COLO829 (cell line): ENCODE measurements at places on chromosomes 7 and 10.

GRCh38 chr7:33494474-33494873 is 365.1 kb downstream of the BBS9 start:
- DNase-seq = no peak

DNA sequence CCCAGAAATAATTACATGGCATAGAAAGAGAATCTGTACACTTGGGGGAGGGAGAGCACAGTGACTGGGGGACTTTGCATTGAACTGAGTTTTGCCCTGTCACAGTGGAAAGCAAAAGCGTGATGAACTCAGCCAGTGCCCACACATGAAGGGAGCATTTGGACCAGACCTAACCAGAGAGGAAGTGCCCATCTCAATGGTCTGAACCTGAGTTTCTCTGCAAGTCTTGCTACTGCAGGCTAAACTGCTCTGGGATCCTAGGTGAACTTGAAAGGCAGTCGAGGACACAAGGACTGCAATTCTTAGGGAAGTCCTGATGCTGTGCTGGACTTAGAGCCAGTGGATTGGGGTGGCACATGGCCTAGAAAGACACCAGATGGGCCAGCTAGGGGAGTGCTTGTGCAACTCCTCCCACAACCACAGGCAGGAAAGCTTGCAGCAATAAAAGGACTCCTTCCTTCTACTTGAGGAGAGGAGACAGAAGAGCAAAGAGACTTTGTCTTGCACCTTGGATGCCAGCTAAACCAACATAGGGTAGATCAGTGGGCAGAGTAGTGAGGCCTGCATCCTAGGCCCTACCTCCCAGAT is 259.0 kb downstream of the GRM8 start:
- DNase-seq = no peak

DNA sequence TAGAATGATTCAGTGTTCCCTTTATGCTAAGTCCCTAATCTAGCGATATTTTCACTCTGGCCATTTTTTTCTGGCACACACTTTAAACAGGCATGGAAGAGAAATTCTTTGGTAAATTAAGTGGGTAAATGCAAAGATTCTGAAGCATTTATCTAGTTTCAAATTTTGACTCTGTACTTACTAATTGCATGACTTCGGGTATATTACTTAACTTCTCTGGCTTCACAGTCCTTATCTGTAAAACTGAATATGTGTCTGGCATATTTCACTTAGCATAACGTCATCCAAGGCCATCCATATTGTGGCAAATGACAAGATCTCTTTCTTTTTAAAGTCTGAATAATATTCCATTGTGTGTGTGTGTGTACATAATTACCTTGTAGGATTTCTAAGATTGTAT is 114.5 kb downstream of the MBL2 start:
- no peak for DNase-seq

DNA sequence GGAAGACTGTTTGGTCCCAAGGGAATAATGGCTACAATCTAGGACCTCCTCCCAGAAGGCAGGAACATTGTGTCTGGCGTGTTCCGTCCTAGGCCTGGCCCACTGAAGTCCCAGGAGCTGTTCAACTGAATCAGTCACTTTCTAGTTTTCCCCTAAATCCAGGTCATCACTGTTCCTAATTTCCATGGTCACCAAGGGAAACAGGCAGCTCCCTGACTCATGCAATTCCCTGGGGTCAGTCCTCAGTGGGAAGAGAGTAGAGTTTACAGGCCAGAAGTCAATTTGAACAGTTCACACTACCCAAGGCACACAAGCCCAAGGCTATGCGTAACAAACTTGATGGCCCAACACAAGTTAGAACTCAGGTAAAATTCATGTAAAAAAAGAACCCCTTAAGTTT is 44.0 kb downstream of the CREB3L2 start:
- peak; percentile 60 for DNase-seq

DNA sequence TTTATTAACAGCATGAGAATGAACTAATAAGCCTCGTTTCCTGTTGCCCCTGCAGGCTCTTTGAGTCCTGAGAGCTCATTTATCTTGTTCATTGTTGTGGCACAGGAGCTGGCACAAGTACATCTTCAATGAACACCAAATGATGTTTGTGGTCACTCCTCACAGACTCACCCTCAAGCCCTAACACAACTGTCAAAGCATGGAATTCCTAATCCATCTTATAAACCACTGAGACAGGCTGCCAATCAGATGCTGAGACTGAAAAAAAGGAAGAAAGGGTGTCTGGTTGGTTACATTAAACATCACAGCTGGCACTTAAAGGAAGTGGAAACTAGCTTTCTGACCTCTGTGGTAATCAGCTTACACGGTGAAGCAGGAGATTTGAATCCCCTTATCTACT is 7.7 kb upstream of the CCDC172 start:
- no peak for DNase-seq

DNA sequence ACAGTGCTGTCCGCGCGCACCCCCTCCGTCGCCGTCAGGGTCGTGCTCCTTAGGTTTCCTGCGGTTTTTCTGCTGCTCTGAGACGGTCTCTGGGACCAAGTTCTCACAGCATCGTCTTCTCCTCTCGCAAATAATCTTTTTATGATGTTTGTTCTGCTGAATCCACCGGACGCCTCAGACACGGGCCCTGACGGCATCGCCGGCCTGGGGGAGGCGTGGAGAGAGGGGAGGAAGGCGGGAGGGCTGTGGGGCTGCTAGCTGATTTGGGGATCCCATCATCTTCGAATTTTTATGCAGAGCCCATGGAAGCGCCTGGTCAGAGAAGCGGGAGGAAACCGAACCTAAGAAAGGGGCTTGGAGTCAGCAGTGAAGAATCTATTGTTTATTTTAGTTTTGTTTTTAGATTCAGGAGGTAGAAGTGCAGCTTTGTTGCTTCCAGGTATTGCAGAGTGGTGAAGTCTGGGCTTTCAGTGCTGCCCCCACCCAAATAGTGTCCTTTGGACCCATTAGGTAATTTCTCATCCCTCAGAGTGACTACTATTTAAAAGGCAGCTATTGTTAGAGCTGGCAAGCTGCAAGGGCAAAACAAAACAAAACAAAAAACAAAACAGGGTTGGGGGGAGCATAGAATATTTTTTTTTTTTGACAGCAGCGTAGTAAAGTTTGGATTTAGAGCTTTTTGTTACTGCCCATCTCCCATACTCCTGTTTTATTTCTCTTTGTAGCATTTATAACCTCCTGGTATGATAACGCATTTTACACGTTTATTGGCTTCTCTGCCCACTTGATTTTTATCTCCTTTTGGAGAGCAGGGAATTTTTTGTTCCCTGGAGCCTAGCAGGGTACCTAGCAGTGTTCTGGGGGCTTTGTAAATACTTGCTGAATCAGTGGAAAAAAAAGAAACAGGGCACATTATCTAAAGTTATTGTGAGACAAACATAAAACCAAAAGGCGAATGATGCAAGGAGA is 92.6 kb downstream of the SPAG6 start:
- DNase-seq = no peak

- DNase-seq = no peak
Measured at GRCh38 chr10:92790440-92790839, 57.9 kb upstream of the EXOC6 start.

GRCh38 chr10:96772196-96772595 is 51.9 kb upstream of the PIK3AP1 start:
- no peak for DNase-seq

- peak; percentile 75 for DNase-seq
Measured at GRCh38 chr7:26208040-26208439, 6.5 kb downstream of the CBX3 start.

DNA sequence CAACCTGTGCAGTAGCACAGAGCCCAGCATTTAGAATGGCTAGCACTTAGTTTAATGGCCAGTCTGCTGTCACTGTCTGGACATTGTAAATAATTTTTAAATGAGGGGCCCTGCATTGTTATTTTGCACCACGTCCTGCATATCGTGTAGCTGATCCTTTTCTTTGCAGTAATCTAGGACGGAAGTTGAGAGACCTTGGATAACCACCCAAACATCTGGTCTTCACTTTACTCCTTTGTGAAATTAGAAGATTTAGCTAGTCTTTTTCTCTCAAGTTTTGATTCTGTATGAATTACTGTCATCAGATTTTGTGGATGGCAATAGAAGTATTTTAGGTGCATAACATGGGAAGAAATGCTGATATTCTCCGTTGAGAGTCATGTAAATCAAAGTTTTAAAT is 1.9 kb downstream of the MIOS start:
- no peak for DNase-seq

- DNase-seq = no peak
Measured at GRCh38 chr7:130752424-130752823, 18.4 kb upstream of the KLF14 start.

DNA sequence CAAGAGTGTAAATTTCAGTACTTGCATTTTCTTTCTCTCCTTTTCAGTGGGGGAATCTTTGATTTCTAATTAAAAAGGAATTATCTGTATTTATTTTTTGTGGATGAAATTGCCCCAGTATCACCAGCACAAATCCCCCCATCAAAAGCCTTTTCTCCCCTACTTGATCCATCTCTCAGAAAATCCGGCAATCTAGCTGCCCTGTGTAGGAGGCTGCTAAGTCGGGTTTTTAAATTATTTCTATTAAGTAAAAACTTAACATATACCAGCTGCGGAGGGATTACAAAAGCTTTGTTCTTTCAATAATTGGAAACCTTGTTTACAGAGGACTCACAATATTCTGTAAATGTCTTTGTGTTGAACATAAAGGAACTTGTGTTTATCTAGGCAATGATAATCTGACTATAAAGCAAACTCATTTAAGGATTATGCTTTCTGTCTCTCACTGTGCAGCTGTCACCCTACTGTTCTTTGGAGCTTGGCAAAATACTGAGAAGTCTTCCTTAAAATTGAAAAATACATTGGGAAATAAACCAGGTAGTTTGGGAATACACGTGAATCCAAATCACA is 177.4 kb upstream of the PRR15 start:
- DNase-seq = no peak

DNA sequence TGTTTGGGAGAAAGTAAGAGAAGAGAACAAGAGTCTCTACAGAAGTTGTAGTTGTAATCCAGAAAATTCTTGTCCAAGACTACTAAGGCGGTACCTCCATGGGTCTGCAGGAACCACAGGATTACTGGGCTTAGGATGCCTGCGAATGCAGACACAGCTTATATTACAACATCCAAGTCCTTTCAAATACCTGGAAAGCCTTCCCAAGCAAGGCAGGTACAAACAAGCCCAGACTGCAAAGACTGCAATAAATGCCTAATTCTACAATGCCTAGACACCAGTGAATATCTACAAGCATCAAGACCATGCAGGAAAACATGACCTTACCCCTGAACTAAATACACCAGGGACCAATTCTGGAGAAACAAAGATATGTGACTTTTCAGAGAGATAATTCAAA is 178.2 kb downstream of the ARL4A start:
- no peak for DNase-seq

- peak; percentile 41 for DNase-seq
Measured at GRCh38 chr7:129952086-129952652, 591 bp downstream of the UBE2H start.

GRCh38 chr10:69318867-69319727 is 40.8 kb downstream of the HK1 start:
- DNase-seq = no peak

- DNase-seq = no peak
Measured at GRCh38 chr10:33195608-33196376, 138.7 kb downstream of the NRP1 start.

GRCh38 chr10:82319562-82319961 is 444.6 kb downstream of the NRG3 start:
- no peak for DNase-seq

DNA sequence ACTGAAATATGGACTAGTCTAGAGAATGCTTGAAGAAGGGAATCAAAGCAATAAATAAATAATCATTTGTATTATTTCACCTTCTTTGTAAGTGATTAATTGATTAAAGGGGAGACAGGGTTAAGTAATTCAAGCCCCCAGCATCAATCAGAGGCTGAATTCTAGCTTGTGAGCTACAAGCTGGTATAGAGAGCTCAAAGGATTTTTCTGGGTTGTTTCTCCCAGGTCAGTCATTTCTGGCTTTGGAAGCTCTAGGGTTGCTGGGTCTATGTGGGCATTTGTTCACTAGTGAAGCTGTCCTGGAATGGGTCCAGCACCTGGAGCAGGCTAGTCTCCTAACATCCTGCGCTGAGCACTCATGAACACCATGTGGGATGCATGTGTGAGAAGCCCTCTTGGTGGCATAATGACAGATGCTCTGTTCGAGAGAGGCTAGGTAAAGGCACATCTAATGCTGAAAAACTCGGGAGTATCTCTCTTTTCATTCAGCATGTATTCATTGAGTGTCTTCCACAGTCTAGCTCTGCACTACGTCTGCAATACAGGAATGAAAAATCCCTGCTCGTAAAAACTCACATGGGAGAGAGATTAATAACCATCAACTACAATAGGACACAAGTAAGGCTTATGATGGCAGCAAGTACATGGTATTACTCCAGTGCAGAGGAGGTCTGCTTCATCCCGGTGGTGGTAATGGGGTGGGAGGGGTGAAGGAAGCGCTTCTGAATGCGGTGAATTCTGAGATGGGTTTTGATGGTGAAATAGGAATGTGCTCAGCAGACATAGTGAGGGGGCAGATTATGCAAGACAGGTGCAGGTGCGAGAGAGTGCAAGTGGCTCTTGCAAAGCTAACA is 68.0 kb upstream of the NRP1 start:
- no peak for DNase-seq

DNA sequence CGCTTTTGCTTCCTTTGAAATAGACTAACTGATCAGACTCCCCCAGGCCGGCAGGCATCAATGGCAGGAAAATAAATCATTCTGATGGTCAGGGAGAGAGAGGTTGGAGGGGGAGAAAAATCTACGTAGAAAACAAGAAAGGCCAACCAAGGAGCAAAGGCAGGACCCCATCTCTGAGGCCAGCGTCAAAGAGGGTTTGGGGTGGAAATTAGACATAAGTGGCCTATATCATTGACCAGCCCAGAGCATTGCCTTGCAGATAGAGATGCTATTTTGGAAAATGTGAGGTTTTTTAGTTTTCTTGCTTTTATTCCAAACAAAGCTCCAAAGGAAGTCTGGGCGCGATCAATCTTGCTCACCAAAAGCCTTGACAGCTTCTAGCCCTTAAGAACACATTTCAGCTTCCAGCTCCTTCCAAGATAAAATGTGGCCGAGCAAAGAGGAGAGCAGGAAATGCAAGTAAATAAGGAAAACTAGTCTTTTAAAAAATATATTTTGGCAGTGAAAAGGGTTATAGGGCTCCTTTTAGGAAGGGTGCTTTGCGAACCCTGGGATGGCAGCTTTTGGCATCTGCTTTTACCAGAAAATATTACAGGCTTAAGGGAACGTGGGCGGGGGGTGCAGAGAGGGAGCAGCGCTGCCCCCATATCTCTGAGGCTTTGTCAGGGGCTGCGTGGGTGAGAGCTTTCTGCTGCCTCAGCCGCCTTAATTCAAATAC is 2.0 kb upstream of the HOXA2 start:
- DNase-seq = no peak

- peak; percentile 73 for DNase-seq
Measured at GRCh38 chr10:44878706-44879530, 32.2 kb upstream of the TMEM72 start.

DNA sequence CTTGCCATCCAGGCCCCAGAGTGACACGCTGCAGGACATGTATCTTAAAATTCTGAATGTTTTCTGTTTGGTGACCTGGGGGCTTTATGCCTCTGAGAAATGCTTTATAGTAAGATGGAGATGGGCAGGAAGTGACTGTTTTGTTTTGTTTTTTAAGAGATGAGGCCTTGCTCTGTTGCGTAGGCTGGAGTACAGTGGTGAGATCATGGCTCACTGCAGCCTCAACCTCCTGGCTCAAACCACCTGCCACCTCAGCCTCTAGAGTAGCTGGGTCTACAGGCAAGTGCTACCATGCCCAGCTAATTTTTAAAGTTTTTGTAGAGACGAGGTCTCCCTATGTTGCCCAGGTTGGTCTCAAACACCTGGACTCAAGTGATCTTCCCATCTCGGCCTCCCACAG is 20.6 kb downstream of the ZNF777 start:
- DNase-seq = no peak

GRCh38 chr7:151429560-151430331 is 10.2 kb downstream of the CRYGN start:
- DNase-seq = no peak

- DNase-seq = no peak
Measured at GRCh38 chr10:99533496-99534449, 1.0 kb downstream of the NKX2-3 start.
